Anterior cingulate cortex (tissue), 58 donors: ENCODE measurements at places on chromosomes 1 and 21.

GRCh38 chr1:165492845-165493373 lies 48.0 kb upstream of the RXRG start:
- no peak for DNase-seq

DNA sequence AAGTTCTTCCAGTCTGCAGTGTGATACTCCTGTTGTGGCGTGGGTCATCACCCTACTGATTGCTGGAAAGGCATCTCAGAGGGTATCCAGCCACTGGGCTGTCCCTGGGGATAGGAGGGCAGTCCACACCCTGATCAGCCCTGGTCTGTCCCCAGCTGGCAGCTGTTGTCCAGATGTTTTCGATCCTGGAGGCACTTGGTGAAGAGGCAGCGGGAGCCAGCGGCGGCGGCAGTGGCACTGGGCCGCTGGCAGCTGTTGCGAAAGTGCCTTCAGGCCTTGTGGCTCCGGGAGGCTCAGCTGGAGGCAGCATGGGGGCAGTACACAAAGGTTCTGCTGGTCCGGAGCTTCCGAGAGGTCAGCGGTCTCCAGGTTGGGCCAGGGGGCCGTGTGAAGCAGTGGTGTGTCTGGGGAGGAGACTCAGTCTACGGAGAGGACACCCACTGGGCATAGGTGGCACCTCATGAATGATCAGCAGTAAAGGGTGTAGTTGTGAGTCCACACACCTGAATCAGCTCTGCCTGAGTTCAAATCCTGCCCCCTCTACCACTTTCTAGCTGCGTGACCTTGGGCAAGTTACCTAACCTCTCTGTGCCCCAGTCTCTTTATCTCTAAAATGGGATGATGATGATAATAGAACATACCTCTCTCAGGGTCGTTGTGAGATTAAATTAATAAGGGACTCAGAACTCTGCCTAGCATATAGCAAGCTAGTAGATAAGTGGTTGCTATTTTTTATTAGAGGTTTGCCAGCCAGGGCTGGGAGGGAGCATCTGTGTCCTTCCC lies 6.1 kb downstream of the C1orf167 start:
- DNase-seq, result no peak

GRCh38 chr1:163076446-163076845 lies 7.3 kb downstream of the RGS4 start:
- DNase-seq, result no peak

- DNase-seq, result no peak
Measured at GRCh38 chr1:218674280-218674773, 329.2 kb downstream of the TGFB2 start.

DNA sequence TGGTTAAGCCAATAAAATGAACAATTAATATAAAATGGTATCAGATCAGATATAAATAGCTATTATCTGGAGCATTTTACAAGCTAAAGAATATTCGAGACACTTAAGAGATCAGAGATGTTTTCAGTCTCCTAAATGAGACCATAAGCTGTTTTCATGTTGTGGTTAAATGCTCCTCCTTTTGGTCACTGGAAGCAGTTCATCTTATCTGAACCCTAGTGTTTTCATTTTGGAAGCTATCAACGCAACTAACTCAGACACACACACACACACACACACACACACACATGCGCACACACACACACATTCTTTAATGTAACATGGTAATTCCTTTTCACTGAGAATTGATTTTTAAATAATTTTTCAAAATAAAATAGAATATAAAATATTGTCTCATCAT lies 10.0 kb upstream of the LRRC8C start:
- no peak for DNase-seq

DNA sequence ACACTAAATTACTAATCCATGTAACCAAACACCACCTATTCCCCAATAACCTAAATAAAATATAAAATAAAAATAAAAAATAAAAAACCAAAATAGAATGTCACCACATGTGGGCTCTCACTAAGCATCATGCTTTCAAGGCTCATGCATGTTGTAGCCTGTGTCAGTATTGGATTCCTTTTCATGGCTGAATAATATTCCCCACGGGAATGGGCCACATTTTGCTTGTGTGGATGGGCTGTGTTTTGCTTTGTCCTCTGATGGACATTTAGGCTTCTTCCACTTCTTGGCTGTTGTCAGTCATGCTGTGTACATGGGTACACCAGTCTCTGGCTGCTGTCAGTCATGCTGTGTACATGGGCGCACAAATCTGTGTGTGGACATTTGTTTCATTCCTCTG lies 3.2 kb downstream of the KRTAP10-6 start:
- DNase-seq, result no peak

GRCh38 chr1:30532621-30533020 lies 190.8 kb downstream of the MATN1 start:
- no peak for DNase-seq

DNA sequence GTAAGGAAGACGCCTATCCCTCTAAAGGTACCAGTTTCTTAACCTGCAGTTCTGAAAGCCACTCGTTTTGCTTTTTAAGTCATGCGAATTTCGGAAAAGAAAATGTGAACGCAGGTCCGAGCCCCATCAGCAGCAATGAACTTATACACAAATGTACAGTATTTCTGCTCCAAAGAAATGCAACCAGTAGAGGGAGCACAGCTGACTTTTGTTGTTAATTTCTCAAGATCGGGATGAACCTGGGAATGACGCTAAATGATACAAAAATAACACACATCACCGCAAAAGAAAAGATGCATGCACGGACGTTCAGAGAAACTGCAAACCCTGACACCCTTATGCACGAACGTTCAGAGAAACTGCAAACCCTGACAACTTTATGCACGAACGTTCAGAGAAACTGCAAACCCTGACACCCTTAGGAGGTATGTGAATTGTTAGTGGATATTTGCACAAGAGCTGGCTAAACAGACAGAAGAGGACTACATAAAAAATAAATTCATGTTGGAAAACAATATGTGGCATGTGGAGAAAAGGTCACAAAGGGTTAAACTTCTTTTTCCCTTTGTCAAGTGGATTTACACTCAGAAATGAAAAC lies 3.5 kb upstream of the TIAM1 start:
- DNase-seq, result no peak

- DNase-seq, result no peak
Measured at GRCh38 chr1:5947978-5948680, 44.1 kb downstream of the NPHP4 start.

- no peak for DNase-seq
Measured at GRCh38 chr1:228346731-228347130, 59.9 kb downstream of the TRIM11 start.
